ENCODE measurements at places on chromosomes 5 and 9. TPM values are rescaled to one million over a fixed set of nuclear protein-coding genes. Genes with fewer than 3 reads are reported as not detected.
A peak's percentile ranks its signal among the peaks of the same experiment; 100 is the strongest.

Gene ARSI
- polyA plus RNA-seq, result 2.1 TPM

GRCh38 chr9:130523921-130524320 is 55.5 kb upstream of the FUBP3 start:
- DNase-seq, result no peak

- no peak for DNase-seq
These were observed 231.3 kb downstream of the SEMA5A start for GRCh38 chr5:9314558-9314957.

DNA sequence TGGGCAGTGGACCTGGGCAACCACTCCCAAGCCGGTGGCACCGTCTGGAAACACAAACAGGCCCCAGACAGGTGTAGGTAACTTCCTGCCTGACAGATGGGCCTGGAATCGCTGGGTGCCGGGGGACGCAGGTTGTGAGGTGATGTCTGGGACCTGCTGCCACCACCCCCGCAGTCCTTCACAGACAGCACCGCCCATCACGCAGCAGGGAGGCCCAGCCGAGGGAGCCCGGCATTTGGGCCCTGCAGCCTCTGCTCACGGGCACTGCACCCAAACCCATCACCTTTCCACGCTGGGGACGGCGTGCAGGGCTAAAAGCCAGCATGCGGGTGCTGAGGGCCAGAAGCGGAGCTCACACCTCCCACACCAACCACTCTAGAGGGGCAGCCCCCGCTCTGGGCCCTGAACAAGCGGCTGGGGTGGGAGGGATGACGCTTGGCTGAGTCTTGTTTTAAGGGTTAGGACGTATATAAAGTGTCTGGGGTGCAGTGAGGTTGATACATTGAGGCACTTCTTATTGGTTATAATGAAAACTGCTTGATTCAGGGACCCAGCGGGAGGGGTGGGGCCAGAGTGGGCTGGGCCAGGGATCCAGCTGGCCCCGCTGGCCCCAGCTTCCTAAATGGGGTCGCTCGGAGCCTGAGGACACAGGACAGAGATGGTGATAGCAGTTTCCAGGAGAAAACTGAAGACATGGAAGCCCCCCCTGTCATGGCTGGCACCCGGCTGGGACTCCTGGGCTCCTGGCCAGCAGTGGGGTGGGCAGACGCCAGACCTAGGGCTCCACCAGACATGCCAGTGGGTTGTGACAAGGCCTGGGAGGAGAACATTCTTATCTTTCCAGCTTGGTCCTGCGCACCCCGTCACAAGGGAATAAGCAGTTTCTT is 11.3 kb downstream of the MYMK start:
- DNase-seq, result no peak

DNA sequence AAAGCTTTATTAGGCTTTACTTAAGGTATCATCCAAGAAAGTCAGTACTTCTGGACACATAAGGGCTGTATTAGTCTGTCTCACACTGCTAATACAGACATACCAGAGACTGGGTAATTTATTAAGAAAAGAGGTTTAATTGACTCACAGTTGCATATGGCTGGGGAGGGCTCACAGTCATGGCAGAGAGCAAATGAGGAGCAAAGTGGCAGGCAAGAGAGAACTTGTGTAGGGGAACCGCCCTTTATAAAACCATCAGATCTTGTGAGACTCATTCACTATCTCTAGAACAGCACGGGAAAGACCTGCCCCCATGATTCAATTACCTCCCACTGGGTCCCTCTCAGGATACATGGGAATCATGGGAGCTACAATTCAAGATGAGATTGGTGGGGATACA is 49.2 kb upstream of the SLC44A1 start:
- DNase-seq, result no peak

DNA sequence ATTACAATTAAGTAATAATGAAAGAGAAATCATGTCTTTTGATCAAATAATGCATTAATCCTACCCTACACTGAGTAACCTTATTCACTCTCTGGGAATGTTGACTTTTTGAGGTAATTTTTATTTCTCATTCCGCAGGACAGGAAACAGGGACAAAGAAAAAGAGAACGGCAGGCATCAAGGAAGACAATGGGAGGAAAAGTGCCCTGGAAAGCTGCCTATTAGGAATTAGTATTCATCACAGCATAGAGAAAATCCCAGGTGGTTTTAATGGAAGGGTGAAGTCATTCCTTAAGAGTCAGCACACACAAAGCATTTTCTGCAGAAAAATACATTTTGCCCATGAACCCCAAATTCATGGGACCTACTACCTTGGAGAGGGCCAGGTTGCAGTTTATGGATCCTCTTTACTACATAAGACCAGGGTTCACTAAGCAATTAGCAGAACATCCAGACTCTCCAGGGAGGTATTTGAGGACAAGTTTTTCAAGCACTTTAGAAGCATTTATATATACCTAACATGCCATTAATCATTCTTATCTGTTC is 9.4 kb downstream of the FSTL4 start:
- DNase-seq, result no peak

- no peak for DNase-seq
These were observed 248.4 kb downstream of the TLR4 start for GRCh38 chr9:117952581-117952980.

GRCh38 chr9:80555782-80556325 is 984.1 kb downstream of the TLE4 start:
- DNase-seq, result no peak

GRCh38 chr5:106312360-106312759 is 1358.4 kb downstream of the EFNA5 start:
- no peak for DNase-seq

DNA sequence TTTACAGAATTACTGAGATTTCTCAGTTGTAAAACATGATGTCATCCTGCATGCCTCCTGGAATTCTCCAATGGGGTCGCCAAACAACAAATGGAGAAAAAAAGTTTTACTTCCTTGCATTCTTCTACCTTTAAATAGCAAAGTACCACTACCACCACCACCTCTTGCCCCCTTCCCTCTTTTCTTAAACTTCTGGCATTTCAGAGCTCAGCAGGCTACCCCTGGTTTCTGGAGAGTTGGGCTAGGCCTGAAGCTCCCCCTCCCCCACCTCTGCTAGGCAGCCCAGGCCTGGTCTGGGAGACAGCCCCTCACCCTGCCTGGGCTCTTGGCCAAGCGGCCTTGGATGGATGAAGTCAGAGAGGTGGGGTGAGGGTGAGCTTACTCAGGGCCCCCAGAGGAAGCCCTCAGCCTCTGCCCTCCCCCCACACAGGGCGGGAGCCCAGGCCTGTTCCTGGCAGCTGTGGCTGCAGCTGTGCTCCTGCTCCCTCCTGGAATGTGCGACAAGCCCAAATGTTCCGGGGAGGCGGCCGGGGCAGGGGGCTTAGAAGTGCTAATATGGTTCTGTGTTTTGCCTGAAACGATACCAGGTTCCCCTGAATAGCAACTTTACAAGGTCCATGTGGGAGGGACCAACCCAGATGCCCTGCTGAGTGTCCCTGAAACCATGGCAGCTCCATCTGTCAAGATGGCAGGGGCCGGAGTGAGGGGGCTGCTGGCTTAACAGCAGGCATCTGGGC is 6.0 kb upstream of the CCIN start:
- DNase-seq, result peak; percentile 91
